Occipital lobe (tissue), 3 donors: ENCODE measurements at places on chromosomes 12 and 14. TPM values are rescaled to one million over a fixed set of nuclear protein-coding genes. Genes with fewer than 3 reads are reported as not detected.

GRCh38 chr14:31787377-31787776 lies 226.2 kb downstream of the NUBPL start:
- DNase-seq = no peak

DNA sequence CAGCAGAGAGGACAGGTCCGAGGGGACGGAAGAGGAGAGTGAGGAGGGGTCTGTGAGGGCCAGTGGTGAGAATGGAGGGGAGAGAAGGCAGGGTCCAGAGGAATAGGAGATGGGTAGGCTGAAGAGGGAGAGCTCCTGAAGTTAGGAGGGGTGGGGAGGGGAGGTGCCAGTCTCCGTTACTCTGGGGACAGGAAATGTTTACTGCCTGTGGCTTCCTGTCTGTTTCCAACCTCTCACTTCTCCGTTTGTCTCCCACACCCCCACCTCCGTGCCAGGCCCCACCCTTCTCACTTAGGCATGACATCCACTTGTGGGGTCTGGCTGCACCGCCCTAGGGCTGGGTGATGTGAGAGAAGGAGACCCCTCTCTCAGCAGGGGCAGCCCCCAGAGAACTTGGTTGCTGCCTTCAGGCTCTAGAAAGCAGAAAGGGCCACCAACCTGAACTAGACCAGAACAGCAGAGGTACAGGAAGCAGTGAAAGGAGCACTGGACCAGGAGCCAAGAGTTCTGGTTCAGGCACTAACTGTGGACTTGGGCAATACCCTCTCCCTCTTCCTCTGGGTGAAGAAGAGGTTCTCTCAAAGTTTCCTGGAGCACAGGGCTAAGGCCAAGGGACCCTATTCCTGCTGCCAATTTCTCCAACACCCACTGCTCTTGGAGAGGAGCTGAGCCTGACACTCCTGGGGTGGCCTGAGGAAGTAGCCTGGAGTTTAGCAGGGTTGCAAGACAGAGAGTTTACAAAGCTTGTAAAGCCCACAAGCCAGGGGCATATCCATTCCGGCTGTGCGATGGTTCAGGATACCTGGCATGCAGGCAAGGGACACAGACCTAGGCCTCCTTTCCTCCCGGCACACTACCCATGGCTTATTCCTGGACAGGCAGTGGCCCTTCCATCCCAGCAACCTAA lies 5.5 kb downstream of the ITGA5 start:
- DNase-seq = no peak

GRCh38 chr14:60089221-60089620 lies 2.5 kb upstream of the PCNX4 start:
- DNase-seq = no peak

The GABARAPL1 gene
- total RNA-seq = 60.7 TPM

DNA sequence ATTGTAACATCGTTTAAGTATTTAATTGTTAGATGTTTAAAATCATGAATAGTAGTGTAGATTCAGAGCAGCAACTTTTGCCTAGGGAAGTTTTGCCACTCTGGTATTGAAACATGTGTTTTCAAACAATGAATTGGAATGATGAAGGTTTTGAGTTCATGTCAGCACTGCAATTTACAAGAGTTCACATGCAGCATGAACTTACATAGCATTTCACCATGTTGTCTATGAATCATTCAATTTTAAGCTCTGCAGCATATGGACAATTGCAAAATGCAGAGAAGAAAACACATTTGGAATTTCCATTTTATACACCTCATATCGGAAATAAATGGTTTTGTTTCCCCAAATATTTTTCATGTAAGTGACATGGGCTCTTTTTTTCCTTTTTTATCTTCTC lies 170.7 kb upstream of the CDKN3 start:
- DNase-seq = no peak

GRCh38 chr14:38120109-38120508 lies 87.6 kb upstream of the SSTR1 start:
- no peak for DNase-seq

GRCh38 chr12:639988-640387 lies 23.3 kb downstream of the NINJ2 start:
- no peak for DNase-seq

DNA sequence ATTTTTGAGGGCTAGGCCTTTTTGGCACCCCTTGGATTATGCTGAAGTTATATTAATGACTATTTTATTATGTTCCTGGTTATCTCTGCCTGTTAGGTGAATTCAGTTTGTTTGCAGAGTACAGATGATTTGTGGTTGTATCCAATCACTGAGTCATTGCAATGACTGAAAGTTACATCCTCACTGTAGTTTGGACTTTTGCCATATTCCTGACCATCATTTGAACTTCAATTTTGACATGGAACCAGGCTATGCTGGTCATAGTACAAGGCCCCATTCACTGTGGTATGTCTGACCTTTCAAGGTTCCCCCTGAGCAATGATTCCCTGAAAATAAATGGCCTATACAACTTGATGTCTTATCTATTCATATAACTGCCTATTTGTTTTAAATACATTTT lies 621.0 kb downstream of the CCER1 start:
- DNase-seq = no peak

GRCh38 chr12:45324391-45324790 lies 108.5 kb downstream of the ANO6 start:
- no peak for DNase-seq

The LMO3 gene
- total RNA-seq = 363 TPM

GRCh38 chr12:83676781-83677295 lies 990.1 kb downstream of the TMTC2 start:
- DNase-seq = no peak
